ENCODE measurements at places on chromosomes 3 and 15.

DNA sequence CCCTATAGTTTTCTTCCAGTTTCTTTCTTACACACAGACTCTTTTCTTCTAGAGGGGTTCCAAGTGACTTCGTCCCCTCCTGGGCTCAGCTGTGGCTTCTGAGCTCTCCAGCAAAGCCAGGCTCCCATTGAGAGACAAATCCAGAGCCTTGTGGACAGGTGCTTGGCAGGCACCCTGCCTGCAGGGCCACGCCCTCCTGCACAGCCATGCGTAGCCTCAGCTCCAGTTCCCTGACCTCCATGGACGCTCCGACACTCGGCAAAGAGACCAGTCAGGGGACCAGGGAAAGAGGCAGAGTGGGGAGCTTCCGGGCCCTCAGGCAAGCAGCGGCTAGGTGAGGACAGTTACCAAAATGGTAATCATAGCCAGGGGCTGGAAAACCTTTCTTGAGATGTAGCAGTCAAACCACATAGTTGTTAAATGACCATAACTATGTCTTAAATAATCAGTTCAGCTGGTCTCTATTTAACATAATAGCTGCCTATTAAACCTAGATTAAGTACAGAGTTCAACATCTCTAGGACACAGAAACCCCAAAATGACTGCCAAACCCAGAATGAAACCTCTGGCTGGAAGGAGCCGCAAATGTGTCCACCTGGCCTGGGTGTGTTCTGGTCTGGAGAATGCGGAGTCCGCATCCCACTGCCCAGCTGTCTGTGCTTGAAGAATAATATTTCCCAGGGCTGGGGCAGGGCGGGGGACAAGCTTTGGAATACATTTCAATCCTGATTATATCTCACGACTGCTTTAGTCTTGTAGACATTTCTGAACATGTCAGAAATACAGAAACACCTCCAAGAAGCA, 69.3 kb upstream of the RGMA start:
- no peak for DNase-seq

- no peak for DNase-seq
Measured at GRCh38 chr15:66897971-66898370, 167.4 kb upstream of the SMAD3 start.

DNA sequence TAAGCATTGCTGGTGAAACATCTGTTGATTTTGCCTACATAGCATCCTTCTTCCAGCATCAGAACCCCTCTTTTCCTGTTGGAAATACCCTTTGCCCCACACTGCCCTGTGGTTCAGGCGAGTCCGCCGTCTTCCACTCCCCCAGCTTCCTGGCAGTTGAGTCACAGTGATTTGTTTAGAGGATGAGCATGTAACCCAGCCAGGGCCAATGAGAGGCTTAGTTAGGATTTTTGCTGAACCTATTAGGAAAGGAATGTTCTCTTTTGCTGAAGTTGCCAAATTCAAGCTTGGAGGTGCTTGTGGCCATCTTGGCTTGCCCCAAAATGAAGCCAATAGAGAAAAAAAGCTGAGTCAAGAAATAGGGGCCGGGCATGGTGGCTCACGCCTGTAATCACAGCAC, 19.0 kb upstream of the MEX3B start:
- DNase-seq = no peak

DNA sequence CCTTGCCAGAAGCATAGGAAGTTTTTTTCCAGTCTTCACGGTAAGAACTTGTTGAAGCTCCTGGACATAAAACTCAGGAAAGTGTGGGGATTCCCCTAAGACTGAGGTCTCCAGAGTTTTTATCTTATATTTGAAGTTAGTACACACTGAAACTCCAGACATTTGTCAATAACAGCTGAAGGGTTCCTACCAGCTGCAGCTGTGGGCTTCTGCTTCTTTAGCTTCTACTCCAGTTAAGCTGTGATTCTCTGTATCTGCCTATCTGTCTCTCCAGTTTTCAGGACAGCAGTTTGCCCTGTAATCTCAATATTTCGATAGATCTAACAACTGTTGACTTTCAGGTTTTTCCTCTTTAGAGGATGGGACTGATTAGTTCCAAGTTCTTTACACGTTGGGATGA, 966.0 kb upstream of the SEMA6D start:
- DNase-seq = no peak
